ENCODE measurements at places on chromosomes 1 and 21.

- DNase-seq: no peak
Observed at GRCh38 chr1:59761443-59761842, 53.3 kb upstream of the HOOK1 start.

GRCh38 chr1:106727171-106727570, 329.3 kb upstream of the PRMT6 start:
- no peak for DNase-seq

GRCh38 chr1:62637392-62638105, 40.2 kb downstream of the ANGPTL3 start:
- no peak for DNase-seq

GRCh38 chr1:1517973-1518620, 6.1 kb downstream of the ATAD3A start:
- no peak for DNase-seq

GRCh38 chr1:168913711-168914463, 184.9 kb upstream of the DPT start:
- DNase-seq: no peak

DNA sequence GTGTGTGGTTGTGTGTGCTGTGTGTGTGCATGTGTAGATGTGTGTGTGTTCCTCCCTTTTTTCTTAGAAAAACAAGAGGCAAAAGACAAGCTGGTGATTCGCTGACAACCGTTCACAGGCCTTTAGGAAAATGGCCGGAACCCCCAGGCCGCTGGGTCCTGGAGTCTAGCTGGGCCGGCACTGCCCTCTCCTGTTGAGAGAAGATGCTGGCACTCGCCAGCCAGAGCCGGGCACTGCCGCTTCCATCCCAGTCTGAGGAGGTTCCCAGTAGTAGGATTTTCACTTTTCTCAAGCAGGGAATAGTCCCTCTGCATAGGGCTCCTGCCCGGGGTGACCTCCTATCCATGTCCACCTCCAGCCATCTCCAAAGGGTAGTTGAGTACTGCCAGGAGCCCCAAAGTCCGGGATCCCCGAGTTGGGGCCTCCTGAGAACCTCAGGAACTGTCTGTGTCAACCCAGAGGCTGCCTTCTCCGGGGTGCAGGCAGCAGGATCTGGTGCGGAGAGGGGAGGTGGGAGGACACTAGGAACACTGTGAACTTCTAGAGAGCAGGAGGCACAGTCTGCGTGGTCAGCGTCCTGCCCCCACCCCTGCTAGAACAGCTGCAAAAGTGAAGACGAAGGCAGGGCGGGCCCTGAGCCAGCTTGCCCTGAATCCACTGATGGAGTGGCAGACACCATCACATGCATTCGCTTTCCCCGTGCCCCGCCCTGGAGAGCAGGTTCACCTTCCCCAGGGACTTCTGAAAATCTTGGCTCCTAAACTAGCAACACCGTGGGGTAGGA, 44.1 kb upstream of the ARHGEF16 start:
- DNase-seq: no peak

- DNase-seq: no peak
Observed at GRCh38 chr21:36205962-36206361, 49.3 kb downstream of the DOP1B start.

GRCh38 chr1:51100264-51100880, 1.7 kb upstream of the C1orf185 start:
- DNase-seq: no peak

DNA sequence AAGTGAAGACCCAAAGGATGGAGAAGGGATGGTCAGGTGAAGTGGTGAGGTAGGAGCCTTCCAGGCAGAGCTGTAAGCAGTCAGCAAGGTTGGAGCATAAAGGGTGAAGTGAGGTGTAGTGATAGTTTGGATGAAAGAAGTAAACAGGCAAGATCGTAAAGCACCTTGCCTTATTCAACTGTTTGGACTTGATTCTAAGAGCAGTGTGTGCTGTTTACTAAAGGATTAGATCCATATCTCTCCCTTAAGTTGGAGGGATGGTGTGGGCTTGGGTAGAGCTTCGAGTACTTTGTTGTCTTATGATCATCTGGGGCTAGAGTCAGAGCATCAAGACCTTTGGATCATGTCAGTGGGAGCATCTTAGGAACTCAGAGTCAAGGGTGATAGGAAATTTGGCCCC, 39.8 kb upstream of the CD34 start:
- no peak for DNase-seq

DNA sequence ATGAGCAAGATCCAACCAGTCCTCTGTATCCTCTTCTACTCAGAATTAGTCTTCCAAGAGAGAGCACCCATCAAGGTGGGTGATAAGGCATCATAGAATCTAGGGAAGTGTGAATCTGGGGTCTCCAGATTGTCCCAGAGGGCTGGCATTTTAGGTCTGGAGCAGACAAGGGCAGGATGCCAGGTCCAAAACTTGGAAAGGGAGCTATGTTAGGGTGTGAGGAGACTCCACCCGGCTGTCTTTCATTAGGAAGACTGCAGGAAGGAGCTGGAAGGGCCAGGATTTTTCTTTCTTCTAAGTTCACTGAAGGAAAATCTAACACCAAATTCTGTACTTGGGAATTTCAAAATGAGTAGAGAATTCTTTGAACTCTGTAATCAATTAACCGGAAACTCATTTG, 86.1 kb upstream of the BMP8A start:
- no peak for DNase-seq

DNA sequence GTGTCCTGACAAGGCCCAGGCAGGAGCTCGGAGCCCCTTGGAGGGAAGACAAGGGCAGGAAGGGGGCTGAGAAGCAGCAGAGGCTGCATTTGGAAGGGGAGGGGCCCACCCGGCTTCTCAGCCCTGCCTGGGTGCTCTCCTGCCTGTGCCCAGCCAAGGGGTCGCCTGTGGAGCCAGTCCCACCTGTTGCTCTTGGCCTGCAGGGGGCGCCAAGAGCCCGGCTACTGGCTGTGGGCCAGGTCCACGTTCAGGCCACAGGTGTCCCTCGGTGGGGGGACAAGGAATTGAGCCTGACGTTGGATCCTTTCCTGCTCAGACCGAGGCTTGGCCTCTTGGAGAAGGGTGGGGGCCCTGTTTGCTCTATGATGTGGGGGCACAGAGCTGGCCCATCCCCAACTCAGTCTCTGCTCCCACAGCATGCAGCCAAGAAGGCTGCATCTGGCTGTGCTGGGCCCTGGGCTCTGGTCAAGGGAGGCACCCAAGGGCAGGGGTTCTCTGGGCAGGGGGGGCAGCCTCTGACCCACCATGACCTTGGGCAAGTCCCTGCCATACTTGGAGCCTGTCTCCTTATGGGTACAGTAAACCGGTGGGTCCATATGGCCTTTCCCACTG, 10.9 kb downstream of the WNT4 start:
- peak; percentile 64 for DNase-seq

GRCh38 chr1:161166669-161167548, 683 bp downstream of the PPOX start:
- DNase-seq: no peak

- no peak for DNase-seq
Observed at GRCh38 chr1:64470665-64471217, 812 bp downstream of the CACHD1 start.

All from CD4-positive, alpha-beta T cell treated with Interleukin-6 for 4 hours (primary cell).